ENCODE measurements at places on chromosomes 3 and 15. TPM values are rescaled to one million over a fixed set of nuclear protein-coding genes. Genes with fewer than 3 reads are reported as not detected.

The DUOX1 gene
- not detected for polyA plus RNA-seq

The IL1RAP gene
- polyA plus RNA-seq: 8.3 TPM

The ATG3 gene
- polyA plus RNA-seq: 34.2 TPM

The DUOXA2 gene
- not detected for polyA plus RNA-seq

The GOLGA8T gene
- not detected for polyA plus RNA-seq

The POPDC2 gene
- 0.32 TPM for polyA plus RNA-seq

The PYGO1 gene
- 3.0 TPM for polyA plus RNA-seq

The PTPN23 gene
- 15.1 TPM for polyA plus RNA-seq

The FBLN2 gene
- 66.9 TPM for polyA plus RNA-seq

The CLDN18 gene
- polyA plus RNA-seq: not detected

The AKAP13 gene
- 11.6 TPM for polyA plus RNA-seq

The CACNA2D2 gene
- 0.11 TPM for polyA plus RNA-seq

The ZBTB38 gene
- 45.1 TPM for polyA plus RNA-seq

Data from IMR-90 (cell line).